ENCODE measurements at places on chromosomes 7 and 10.
A peak's percentile ranks its signal among the peaks of the same experiment; 100 is the strongest.

DNA sequence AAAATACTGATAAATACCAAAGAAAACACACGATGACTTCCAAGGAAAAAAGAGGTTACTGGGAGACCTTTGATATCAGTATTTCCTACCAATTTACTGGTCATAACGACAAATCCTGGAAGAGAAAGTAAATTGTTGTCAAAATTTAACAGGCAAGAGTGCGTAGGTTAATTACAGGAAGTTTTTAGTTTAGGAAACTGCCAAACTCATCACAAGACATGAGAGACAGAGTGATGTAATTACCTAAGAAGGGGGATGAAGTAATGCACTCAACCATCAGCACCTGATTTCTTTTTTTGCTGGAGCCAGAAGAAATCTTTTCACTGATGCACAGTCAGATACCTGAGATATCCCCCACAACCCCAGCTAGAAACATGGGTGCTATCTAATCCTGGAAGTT, 16.8 kb downstream of the MACC1 start:
- DNase-seq, result no peak

DNA sequence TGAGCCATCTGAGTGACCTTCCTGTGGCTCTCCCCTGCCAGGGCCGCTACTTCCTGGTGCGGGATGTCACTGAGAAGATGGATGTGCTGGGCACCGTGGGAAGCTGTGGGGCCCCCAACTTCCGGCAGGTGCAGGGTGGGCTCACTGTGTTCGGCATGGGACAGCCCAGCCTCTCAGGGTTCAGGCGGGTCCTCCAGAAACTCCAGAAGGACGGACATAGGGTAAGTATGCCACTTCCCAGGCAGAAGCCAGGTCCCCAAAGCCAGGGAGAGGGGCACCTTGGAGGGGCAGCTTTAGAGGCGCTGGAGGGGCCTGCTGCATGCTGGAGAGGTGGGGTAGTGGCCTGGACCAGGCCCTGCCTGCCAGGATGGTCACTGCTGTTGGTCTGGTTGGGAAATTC, 51.3 kb downstream of the PALD1 start:
- DNase-seq, result no peak

GRCh38 chr10:87613751-87614150, 45.9 kb upstream of the PAPSS2 start:
- peak; percentile 52 for DNase-seq

DNA sequence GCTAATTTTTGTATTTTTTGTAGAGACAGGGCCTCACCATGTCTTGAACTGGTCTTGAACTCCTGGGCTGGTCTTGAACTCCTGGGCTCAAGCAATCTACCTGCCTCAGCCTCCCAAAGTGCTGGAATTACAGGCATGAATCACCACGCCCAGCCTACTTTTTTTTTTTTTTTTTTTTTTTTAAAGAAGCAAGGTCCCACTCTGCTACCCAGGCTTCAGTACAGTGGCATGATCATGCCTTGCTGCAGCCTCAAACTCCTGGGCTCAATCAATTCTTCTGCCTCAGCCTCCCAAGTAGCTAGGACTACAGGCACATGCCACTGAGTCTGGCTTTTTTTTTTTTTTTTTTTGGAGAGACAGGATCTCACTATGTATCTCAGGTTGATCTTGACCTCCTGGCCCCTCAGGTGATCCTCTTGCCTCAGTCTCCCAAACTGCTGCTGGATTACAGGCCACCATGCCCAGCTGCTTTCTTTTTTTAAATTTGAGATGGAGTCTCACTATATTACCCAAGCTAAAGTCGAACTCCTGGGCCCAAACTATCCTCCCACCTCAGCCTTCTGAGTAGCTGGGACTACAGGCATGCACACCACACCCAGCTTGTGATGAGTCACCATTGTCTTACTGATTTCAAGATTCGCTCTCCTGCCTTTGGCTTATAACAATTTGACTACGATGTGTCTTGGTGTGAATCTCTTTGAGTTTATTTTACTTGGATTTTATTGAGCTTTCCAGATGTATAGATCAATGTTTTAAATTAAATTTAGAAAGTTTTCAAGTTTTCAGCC, 9.0 kb downstream of the RPEL1 start:
- peak; percentile 41 for DNase-seq

- no peak for DNase-seq
These were observed 4.9 kb downstream of the PKD2L1 start for GRCh38 chr10:100325158-100325557.

DNA sequence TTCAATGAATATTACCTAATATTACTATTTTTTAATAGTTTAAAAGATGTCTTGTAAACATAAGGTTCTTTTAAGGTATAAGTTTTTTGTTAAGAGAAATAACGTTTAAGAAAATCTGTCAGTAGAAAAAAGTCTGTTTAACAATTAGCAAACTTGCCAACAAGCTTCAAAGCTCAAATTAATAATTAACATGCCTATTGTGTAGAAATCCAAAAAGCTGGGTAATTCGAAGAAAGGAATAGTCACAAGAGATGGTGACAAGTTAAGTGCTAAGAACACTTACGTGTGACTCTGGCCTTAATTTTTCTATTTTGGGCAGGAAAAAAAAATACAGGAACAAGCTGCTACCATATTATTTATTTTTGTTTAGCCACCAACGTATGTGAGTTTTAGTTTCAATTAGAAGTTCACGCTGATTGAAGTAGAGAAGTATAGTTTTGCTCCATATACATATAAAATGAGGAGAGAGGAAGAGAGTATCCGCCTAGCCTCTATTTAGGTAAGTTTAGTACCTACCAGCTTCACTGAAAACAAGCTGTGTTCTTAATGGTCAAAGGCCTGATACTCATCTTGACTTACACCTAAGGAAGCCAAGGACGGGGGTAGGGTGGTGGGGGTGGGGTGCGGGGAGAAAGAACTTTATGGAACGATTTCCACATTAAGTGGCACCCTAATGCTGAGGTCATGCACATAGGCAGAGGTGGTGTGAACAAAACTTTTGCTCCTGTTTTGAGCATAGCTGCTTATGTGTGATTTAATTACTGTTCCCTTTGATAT, 43.4 kb upstream of the AGBL3 start:
- no peak for DNase-seq
